ENCODE measurements at places on chromosomes 7 and 10. TPM values are rescaled to one million over a fixed set of nuclear protein-coding genes. Genes with fewer than 3 reads are reported as not detected.

Gene GFRA1
- 51.3 TPM for total RNA-seq

Gene FOXI2
- not detected for total RNA-seq

Gene GUSB
- total RNA-seq: 48.1 TPM

Gene UPK3BL2
- 2.3 TPM for total RNA-seq

Gene CYP2C19
- total RNA-seq: not detected

Gene ATG9B
- 0.28 TPM for total RNA-seq

Gene MSMB
- total RNA-seq: not detected

Gene WDFY4
- 2.1 TPM for total RNA-seq

Gene RELN
- 787 TPM for total RNA-seq

Gene FLNC
- total RNA-seq: 117 TPM

Gene HMX3
- total RNA-seq: not detected

Gene NKX1-2
- total RNA-seq: not detected

Gene SCD
- 297 TPM for total RNA-seq

Gene FAM171A1
- 40.0 TPM for total RNA-seq

Gene EPHB6
- total RNA-seq: 0.09 TPM

Gene GRM3
- not detected for total RNA-seq

Gene ST8SIA6
- 0.34 TPM for total RNA-seq

Gene FRMPD2
- total RNA-seq: 0.28 TPM

Gene STAG3
- total RNA-seq: 0.17 TPM

Gene TAS2R41
- total RNA-seq: not detected

Gene ACTL6B
- not detected for total RNA-seq

Gene MKRN1
- 56.7 TPM for total RNA-seq

Gene GRM8
- total RNA-seq: 0.09 TPM

Gene CD36
- total RNA-seq: 171 TPM

Gene PRF1
- total RNA-seq: not detected

Gene CCL26
- total RNA-seq: not detected

Gene CCDC172
- total RNA-seq: not detected

Gene RTKN2
- total RNA-seq: 0.33 TPM

Gene GRID1
- total RNA-seq: not detected

Gene OR6V1
- total RNA-seq: not detected

Gene DEPP1
- total RNA-seq: 174 TPM

Gene CNNM1
- not detected for total RNA-seq

Gene PNLIPRP1
- not detected for total RNA-seq

Gene ZNF117
- 4.8 TPM for total RNA-seq

Gene NUTM2E
- not detected for total RNA-seq

Gene C10orf67
- not detected for total RNA-seq

Gene GPC2
- total RNA-seq: 4.4 TPM

Gene CDH23
- total RNA-seq: under 0.01 TPM

Gene CHRM2
- total RNA-seq: not detected

Gene BHLHA15
- 0.17 TPM for total RNA-seq

Gene SKAP2
- total RNA-seq: 28.9 TPM

Gene IFIT1B
- not detected for total RNA-seq

Measured in dermis blood vessel endothelial cell (primary cell).